ENCODE measurements at places on chromosomes 13 and 19.

DNA sequence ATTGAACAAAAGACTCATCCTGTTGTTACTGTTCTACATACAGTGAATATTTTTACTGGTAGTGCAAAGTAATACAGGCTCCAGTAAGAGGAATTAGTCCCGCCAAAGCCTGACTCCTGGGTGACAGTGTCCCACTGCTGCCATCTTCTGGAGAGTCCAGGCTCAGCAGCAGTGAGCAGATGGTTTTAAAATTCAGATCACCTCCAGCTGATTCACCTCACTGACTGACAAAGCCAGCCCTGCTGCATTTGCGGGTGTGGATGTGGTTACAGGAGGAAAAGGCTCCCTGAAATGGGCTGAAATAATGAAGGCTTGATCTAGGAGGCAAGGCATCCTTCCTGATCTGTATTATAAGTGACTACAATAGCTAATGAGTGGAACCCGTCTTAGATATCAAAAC, 18.3 kb downstream of the PABPC3 start:
- no peak overlapping the region for H3K27ac ChIP-seq
- no peaks in the 10 kb centered on the region for H3K36me3 ChIP-seq
- peak; percentile 88 for DNase-seq
- H3K4me1 ChIP-seq = peaks cover 29% of the 10 kb centered on the region

DNA sequence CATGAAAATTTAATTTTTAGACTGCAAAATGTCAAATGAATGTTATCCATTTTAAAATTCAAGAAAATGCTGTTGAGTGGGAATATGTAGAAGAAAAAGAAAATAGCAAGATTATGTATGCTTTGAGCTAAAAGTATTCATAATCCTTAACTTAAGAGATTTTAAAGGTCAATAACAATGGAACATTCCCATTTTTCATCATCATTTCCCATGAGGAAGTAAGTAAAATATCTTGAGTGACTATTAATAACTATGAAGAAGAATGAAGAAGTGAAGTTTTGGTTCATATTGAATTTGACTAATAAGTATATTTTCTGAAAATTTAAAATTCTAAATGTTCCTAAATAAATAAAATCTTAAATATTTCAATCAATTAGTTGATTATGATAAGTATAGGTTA, 273.4 kb downstream of the DACH1 start:
- H3K27me3 ChIP-seq = no peaks in the 10 kb centered on the region
- DNase-seq = no peak
- no peak overlapping the region for H3K27ac ChIP-seq
- no peak overlapping the region for H3K4me3 ChIP-seq

- no peaks in the 10 kb centered on the region for H3K4me1 ChIP-seq
- H3K4me3 ChIP-seq = no peak overlapping the region
- no peaks in the 10 kb centered on the region for H3K36me3 ChIP-seq
- H3K27me3 ChIP-seq = no peaks in the 10 kb centered on the region
- no peak overlapping the region for H3K27ac ChIP-seq
- no peak for DNase-seq
Observed at GRCh38 chr19:37304190-37304883, 66.6 kb upstream of the ZNF527 start.

- H3K27ac ChIP-seq = no peak overlapping the region
- H3K27me3 ChIP-seq = peaks cover 34% of the 10 kb centered on the region
- H3K4me3 ChIP-seq = peak overlapping the region; percentile 59
- peaks cover 4% of the 10 kb centered on the region for H3K4me1 ChIP-seq
Observed at GRCh38 chr13:107866941-107867623, 348.3 kb downstream of the LIG4 start.

GRCh38 chr19:33486936-33487811, 34.4 kb downstream of the PEPD start:
- peaks cover 20% of the 10 kb centered on the region for H3K4me1 ChIP-seq
- H3K27ac ChIP-seq = no peak overlapping the region
- H3K36me3 ChIP-seq = no peaks in the 10 kb centered on the region
- no peaks in the 10 kb centered on the region for H3K27me3 ChIP-seq
- no peak overlapping the region for H3K4me3 ChIP-seq
- no peak for DNase-seq

- H3K4me1 ChIP-seq = peaks cover 12% of the 10 kb centered on the region
- H3K27me3 ChIP-seq = no peaks in the 10 kb centered on the region
- peak overlapping the region; percentile 93 for H3K27ac ChIP-seq
Observed at GRCh38 chr19:19662871-19663255, 613 bp downstream of the ATP13A1 start.
